ENCODE measurements at places on chromosomes 2 and 18.

GRCh38 chr2:189336276-189336975 is 104.8 kb upstream of the WDR75 start:
- DNase-seq: no peak

- DNase-seq: no peak
These were observed 19.1 kb upstream of the SERPINE2 start for GRCh38 chr2:224058048-224058775.

DNA sequence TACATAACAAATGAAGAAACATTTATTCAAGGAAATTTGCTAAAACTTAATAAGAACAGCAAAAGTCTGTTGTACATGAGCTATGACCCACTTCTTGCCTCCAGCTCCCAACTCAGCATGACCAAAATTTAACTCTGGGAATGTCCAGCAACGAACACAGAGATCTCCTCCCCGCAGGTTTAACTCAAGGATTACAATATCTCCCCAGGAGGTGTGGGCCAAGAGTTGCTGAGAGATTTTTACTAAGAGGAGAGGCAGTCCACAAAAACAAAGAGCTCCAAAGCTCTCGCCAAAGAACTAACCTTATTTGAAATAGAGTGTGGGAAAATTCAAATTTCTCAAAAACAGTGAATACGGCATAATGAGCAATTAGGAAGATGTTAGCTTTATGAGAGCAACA is 318.5 kb downstream of the GRB14 start:
- no peak for DNase-seq

DNA sequence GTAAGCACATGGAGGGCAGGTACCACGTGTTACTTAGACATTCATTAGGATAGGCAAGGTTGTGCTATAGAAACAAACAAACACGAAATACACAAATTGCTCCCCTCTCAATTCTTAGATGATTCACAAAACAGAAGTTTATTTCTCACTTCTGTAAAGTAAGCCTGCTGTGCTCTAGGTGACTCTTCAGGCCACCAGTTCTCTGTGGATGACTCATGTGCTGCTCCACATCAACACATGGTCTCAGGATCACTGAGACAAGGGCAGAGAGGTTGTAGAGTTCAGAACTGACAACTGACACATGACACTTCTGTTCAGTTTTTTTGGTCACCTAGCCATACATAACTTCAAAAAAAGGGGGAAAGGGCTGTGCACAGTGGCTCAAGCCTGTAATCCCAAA is 70.6 kb downstream of the DAW1 start:
- DNase-seq: no peak

DNA sequence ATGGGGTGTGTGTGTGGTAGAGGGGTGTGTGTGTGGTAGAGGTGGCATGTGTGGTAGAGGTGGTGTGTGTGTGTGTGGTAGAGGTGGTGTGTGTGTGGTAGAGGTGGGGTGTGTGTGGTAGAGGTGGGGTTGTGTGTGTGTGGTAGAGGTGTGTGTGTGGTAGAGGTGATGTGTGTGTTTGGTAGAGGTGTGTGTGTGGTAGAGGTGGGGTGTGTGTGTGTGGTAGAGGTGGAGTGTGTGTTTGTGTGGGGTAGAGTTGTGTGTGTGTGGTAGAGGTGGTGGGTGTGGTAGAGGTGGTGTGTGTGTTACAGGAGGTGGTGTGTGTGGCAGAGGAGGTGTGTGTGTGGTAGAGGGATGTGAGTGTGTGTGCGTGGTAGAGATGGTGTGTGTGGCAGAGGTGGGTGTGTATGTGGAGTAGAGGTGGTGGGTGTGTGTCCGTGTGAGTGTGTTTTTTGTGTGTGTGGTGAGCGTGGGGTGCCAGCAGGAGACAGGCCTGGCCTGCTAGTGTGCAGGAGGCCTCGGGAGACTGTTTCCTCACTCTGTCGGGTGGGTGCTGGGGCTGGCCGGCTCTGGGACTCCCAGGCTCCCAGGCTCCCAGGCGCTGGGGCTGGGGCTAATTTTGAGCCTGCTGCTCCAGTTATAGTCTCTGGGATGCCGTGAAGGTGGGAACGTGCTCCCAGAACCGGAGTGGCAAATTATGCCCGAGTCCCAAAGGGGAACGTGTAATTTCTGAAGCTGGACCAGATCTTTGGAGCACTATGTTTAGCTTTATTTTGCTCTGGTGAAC is 165.2 kb downstream of the DYSF start:
- no peak for DNase-seq

GRCh38 chr2:74155830-74156229 is 8.1 kb upstream of the BOLA3 start:
- no peak for DNase-seq

DNA sequence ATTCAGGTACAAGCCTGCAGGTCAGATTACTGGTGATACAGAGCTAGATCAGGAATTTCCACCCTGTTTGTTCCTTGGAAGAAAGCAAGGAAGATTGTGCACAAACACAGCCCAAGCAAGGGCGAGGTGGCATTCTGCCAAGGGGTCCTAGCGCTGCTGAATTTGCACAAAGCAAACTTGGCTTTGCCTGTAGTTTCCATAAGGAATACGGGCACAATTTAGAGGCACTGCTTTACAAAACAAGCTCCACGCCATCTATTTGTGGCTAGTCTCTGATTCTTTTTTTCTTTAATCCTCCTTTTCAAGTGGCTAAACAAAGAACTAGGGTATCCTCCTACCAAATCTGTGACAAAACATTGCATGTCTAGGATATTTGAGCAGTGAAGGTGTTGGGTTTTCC is 195.5 kb upstream of the ACVR2A start:
- no peak for DNase-seq

- DNase-seq: no peak
These were observed 38.3 kb upstream of the GREB1L start for GRCh38 chr18:21203542-21204241.

GRCh38 chr2:185785156-185785555 is 46.6 kb downstream of the FSIP2 start:
- DNase-seq: no peak

GRCh38 chr18:36610661-36611060 is 218.1 kb downstream of the TPGS2 start:
- DNase-seq: no peak

DNA sequence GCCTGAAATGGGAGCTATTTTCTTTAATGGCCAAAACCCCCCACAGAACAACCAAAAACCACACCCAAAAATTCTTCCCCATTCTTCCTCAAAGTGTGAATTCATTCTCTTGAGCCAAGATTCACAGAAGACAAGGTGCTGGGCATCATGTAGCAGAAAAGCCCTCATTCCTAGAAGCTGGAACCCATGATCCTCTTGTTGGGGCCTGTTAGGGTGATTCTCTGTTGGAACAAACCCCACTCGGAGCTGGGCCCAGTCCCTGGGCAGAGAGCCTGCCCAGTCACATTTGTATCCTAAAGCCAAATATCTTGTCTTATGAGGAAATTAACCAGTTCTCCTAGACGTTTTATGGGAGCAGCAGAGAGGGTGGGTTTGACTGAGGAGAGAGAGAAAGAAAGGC is 22.8 kb upstream of the VPS4B start:
- no peak for DNase-seq

DNA sequence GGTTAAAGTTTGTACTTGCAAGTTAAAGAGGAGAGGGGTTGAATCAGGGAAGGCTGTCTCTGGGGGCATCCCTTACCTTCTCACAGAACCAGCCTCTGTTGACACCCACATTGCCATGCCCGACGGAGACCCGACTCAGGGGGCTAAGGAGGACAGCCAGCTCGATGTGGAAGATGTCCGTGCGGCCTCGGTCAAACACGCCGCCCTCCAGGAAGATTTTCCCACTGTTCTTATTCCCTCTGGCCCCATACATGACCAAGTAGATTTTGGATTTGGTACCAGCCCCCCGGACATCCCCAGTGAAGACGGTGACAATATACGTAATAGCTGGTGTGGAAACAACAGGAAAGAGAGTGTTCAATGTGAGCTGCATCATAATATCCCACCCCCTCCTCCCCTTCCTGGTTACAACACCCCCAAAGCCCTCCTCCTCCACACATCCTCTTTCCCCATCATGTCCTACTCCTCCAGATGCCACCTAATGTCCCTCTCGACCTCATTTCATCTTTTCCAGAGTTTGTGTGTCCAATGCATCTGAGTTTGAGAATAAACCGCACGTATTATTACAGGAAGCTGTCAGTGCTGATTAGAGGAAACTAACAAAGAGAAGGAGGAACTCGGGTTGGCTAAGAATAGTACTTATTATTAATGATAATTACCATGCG is 55.7 kb downstream of the LOXHD1 start:
- DNase-seq: no peak

GRCh38 chr2:216742411-216742810 is 47.1 kb upstream of the IGFBP5 start:
- DNase-seq: no peak

GRCh38 chr18:12288403-12288755 is 19.7 kb upstream of the TUBB6 start:
- no peak for DNase-seq

DNA sequence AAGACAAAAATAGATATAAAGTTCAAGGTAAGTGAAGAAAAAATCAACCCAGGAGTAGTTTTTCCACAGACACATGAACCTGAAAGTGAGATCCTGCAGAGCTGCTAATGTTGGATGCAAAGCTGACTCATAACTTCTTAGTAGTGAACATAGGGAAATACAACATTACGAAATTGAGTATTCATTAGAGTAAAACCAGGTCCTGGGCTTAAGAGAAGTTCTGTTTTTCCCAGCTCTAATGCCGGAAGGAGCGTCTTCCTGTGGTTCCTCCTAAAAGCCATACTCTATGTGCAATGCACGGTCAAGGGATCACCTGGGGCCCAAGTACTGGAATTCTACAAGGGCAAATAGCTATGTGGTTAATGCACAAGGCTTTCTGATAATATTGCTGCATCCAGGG is 141.7 kb downstream of the RBMS1 start:
- no peak for DNase-seq

GRCh38 chr2:168541858-168542257 is 85.8 kb downstream of the CERS6 start:
- no peak for DNase-seq

GRCh38 chr18:44119607-44120006 is 561.1 kb upstream of the SETBP1 start:
- DNase-seq: no peak

- no peak for DNase-seq
These were observed 15.0 kb upstream of the CPS1 start for GRCh38 chr2:210541290-210541902.

GRCh38 chr18:69948256-69948655 is 583 bp upstream of the CD226 start:
- no peak for DNase-seq

DNA sequence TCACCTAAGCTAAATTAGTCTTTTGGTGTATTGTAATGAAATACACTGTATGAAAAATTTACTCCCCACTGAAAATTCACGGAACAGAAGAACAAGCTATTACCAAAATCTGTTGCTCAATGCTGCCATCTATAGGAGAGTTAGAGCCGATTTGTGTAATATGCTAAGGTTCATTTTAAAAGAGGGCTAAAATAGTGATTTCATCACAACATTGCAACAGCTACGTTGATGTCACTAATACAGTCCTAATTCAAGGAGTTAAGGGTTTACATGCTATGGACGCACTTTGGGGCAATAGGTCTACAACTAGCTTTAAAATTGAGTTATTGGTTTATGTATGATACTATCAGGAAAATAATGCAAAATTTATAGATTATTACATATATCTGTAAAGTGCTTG is 3.0 kb upstream of the IRS1 start:
- no peak for DNase-seq

DNA sequence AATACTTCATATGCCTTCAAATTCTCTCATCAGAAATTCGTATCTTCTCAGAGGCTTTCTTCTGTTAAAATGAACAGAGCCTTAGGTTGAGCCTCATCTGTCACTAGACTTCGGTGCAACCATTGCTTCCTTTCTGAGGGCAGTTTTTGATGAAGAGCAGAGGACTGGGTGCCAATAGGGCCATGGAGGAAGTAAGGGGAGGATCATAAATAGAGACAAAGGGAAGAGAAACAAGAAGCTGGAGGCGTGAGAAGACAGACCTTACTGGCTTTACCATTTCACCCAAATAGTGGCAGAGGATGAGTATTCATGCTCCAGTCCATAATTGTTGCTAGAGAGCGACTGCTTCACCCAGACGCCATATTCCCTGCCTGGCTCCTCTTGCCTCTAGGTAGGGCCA is 215.6 kb upstream of the PKDCC start:
- no peak for DNase-seq

- DNase-seq: no peak
These were observed 21.6 kb downstream of the ZSWIM2 start for GRCh38 chr2:186827411-186827810.
